ENCODE measurements at places on chromosomes 13 and 19.

DNA sequence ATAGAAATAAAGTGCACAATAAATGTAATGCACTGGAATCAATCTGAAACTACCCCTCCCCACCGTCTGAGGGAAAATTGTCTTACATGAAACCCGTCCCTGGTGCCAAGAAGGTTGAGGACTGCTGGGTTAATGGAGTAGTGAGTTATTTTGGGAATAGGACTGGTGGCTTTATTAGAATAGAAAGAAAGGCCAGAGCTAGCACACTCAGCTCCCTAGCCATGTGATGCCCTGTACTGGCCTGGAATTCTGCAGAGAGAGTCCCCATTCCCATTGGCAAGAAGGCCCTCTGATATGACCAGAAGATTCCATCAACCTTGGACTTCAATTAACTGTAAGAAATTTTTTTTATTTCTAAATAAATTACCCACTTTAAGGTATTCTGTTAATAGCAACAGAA, 393.5 kb upstream of the PCDH9 start:
- no peak for DNase-seq

DNA sequence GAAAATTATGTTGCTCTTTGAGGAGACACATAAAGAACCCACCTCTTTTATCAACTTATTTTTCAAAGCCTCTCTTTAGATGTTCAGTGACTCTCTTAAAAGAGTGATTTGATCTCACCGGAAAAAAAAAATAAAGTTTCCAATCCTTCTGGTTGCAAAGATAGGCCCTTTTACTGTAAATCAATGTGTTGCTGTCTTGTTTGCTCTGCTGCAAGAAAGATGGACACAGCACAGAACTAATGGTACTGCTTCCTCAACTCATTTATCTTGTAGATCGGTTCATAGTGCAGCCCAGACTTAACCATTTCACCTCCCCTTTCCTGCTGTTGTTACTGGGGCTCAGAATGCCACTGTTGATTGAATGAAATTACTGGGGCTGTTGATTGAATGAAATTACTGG, 388.9 kb upstream of the KLF12 start:
- DNase-seq: no peak

DNA sequence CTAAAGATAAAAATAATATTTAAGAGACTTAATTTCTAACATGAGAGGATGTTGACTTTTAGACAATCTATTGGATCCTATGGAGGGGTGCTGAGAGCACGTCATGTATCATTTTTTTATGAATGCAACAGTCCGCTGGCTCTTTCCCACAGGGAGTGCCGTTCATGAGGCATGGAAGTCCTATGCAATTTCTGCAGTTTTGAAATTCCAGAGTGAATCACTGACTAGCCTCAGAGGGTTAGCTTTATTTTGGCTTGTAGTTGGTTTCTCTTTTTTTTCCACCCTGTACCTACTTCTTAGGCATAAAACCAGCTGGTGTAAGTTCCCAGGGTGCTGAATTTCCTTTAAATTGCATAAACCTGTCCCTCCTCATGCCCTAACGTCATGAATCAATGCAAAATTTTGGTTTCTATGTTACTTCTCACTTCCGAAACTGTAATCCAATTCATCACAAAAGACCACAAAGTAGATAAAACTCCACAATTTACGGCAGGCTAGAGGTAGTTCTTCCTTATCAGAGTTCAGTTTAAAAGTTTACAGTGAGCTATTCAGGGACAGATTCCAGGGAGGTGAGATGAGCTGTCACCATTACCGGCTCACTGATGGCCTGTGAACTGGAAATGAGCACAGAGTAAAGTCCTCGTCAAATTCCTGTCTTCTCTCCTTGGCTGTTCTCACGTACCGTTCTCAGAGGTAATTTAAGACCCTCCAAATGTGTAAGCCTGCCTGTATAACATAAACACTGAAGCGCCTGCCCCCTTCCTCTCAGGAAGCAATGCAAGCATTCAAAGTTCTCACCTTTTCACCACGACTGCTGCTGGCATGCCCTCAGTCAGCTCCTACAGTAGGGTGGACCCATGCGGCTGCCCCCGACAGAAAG, 216.6 kb upstream of the SLC10A2 start:
- DNase-seq: peak; percentile 24

- DNase-seq: no peak
Observed at GRCh38 chr19:46974181-46974580, 45.5 kb upstream of the NPAS1 start.

- DNase-seq: no peak
Observed at GRCh38 chr19:14097532-14098151, 7.1 kb upstream of the SAMD1 start.

- no peak for DNase-seq
Observed at GRCh38 chr19:43674183-43674582, 4.2 kb upstream of the PLAUR start.

DNA sequence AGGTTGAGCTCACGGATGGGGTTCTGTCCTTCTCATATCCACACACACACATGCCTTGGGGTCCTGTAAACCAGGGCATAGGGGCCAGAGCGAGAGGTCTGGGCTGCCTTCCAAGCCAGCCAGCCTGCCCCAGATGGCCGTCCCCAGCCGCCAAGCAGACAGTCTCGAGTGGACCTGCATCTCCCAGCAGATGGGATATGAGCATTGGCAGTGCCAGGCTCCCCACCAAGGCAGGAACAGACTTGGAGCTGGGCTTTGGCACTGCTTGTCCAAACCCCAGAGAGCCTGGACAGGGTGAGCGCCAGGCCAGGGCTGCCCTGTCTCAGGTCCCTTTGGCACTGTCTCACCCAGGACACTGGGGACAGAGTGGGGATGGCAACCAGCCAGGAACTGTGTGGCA, 130.4 kb downstream of the DPF1 start:
- DNase-seq: no peak

DNA sequence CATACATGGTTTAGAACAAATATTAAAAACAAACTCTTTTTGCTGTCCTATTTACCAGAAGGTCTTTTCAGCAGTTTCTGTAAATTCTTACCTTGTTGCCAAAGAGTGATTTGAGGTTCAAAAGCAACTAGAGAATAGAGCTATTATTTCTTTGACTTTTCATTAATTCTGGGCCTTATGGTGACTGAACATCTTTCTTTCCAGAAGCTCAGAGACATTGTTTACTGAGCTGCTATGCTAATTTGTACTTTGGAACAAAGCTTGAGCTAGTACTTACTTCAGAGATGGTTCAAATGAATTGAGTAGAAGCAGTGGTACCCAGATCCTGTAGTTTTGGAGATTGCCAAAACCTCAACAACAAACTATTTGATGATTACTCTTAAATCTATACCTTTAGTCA, 331.2 kb downstream of the SPRY2 start:
- DNase-seq: no peak

DNA sequence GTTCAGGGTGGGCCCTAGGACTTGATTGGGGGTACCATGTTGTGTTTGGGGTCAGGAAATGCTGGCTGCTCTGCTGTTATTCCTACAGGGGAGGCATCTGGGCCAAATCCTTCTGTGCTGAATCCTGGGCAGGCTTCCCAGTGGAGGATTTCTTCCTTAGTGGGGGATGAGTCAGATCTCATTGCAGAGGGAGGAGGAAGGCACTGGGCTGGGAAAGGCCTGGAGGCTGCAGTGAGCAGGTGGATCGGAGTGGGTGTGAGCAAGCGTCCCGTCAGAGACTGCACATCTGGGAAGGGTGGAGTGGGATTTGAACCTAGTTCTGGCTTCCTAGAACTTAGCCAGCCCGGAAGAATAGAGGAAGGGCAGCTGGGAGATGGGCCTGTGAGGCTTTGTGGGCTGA, 11.5 kb downstream of the CCDC124 start:
- peak; percentile 29 for DNase-seq

- DNase-seq: no peak
Observed at GRCh38 chr13:28327373-28328270, 167.3 kb downstream of the FLT1 start.

DNA sequence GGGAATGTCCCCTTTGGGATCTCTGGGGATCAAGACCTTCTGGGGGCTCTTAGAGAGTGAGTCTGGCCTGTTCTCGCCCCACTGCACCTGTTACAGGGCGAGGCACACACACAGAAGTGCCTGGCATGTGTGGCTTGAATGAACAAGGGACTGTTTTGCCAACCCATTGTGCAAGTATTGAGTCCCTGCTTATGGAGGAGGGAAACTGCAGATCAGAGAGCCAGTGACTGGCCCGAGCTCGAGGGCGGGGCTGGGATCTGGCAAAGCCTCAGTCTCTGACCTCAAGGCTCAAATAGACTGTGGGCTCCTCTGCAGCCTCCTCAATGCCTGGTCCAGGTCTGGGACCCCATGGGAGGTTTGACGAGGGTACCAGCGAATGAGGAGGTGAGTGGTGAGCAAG, 5.5 kb downstream of the RAVER1 start:
- no peak for DNase-seq

DNA sequence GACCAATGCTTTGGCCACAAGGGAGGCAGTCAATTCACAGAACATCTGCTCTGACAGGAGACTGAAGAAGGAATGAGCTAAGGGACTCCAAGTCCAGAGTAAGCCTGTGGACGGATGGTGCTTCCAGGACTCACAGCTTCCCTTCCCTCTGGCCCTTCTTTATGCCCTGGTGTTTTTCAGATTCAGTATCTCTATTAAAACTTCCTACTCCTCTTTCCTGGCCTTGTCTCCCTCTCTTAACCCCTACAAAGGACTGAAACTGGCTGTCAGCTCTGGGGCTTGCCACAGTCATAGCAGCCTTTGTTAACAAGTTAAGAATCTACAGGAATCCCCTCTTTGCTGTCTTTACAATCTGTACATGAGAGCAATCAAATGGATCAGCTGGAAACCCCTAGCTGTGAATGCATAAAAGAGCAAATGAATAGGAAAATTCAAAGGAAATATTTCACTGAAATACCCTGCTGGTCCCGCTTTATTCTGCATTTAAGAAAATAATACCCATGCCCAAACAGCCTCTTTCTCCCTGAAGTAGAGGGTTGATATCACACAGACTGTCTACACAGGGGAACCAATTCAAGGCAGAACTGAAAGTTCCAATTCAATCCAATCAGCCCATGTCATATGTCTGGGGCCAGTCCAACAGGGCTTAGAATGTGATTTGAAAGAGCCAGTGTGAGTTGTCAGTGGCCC, 192.3 kb downstream of the MZT1 start:
- no peak for DNase-seq

GRCh38 chr19:40813182-40813581, 14.2 kb downstream of the EGLN2 start:
- no peak for DNase-seq

GRCh38 chr19:4051175-4052101, 15.3 kb downstream of the ZBTB7A start:
- peak; percentile 34 for DNase-seq

DNA sequence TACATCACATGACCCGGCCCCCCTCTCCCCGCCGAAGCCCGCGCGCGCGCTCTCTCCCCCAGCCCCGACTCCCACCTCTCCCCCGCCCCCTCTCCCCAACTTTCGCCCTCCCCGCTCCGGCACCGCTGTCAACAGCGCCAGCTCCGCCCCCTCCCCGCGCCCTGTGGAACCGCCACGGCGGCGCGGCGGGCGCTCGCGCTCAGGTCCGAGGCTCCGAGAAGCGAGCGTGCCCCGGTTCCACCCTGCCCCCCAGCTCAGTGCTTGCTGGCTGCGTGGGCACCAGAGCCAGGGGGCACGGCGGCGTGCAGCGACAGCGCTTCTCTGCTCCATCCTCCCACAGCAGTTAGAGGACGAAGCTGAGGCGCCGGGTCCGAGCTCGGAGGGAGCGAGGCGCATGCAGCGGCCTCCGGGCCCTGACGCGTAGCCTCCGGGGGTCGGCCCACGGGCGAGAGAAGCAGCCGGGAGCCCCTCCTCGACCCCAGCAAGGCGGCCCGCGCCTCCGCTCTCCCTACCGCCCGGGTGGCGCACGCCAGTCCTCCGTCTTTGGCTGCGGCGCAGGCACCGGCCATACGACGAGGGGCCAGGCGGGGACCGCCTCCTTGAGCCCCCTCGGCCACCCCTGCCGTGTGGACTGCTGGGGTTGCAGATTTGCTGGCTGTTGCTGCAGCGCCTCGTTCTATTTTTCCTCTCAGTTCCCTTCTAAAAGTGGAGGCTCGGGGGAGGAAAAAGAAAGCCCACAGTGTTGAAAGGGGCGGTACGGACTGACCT, 109.5 kb downstream of the KCNRG start:
- peak; percentile 93 for DNase-seq

Data from 8988T (cell line).